ENCODE measurements at places on chromosomes 11 and 22. TPM values are rescaled to one million over a fixed set of nuclear protein-coding genes. Genes with fewer than 3 reads are reported as not detected.

The CD6 gene
- not detected for total RNA-seq

The OR5D14 gene
- not detected for total RNA-seq

- DNase-seq = no peak
Observed at GRCh38 chr11:6481924-6482275, 599 bp downstream of the TIMM10B start.

DNA sequence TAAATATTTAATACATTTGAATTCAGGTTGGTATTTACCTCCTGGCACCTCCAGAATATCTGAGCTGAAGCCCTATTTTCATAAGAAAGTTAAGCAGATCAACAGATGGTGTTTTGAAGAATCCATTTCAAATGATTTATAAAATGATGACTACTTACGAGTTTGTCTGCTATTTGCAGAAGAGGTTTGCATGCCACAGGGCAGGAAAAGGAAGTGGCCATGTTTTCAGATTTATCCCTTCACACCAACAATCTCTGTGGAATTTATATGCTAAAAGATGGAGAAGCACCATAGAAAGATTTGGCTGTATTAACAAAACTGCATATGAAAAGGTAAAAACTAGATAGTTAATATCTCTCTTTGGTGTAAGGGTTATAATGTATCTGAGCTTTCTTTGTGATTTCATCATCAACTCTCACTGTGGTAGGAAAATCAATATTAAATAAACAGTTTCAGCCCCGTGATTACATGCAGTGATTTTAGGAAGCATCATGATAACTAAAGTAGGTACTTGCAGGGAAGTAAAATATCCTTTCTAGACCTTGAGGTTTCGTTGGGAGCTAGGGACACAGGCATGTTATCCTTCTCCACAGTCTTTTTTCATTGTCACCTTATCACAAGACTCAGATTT, 2.6 kb downstream of the BMAL1 start:
- DNase-seq = no peak

- DNase-seq = no peak
Observed at GRCh38 chr11:15568440-15568839, 453.7 kb downstream of the INSC start.
